ENCODE measurements at places on chromosomes 6 and 20.

GRCh38 chr20:1304710-1305515, 24.0 kb downstream of the SDCBP2 start:
- no peak for DNase-seq

DNA sequence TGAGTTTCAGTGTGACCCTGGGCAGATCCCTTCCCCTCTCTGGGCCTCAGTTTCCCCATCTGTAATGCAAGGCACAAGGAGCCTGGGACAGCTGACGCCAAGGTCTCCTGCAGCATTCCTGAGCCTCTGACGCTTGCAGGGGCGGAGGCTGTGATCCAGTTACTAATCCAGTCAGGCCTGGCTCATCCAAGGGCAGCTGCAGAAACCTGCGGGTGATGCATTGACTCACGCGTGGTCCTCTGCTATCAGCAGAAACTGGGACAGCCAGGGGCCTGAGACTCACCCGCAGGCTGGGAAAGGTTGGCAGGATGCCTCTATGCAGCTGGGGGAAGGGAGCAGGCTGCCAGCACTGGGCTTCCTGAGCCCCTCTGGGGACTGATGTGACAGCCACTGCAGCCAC, 65.0 kb upstream of the SIRPA start:
- DNase-seq = no peak

- no peak for DNase-seq
Observed at GRCh38 chr6:17130786-17131185, 28.9 kb downstream of the STMND1 start.

DNA sequence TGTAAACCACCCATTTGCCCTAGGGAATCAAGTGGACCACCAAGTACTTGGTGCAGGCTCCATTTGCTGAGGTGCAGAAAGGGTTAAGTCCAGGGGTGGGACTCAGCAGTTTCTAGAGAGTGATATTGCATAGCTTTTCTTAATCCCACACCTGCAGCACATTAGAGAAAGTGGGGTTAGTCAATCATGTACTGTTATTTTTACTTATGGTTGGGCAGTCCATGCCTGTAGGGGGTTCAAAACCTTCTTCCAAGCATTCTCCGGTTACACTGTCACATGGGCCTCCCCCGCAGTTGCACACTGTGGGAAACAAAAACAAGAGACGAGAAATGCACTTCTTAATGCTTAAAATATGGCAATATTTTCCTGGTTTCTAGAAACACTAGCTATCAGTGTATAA, 65.5 kb downstream of the LAMA4 start:
- DNase-seq = no peak

DNA sequence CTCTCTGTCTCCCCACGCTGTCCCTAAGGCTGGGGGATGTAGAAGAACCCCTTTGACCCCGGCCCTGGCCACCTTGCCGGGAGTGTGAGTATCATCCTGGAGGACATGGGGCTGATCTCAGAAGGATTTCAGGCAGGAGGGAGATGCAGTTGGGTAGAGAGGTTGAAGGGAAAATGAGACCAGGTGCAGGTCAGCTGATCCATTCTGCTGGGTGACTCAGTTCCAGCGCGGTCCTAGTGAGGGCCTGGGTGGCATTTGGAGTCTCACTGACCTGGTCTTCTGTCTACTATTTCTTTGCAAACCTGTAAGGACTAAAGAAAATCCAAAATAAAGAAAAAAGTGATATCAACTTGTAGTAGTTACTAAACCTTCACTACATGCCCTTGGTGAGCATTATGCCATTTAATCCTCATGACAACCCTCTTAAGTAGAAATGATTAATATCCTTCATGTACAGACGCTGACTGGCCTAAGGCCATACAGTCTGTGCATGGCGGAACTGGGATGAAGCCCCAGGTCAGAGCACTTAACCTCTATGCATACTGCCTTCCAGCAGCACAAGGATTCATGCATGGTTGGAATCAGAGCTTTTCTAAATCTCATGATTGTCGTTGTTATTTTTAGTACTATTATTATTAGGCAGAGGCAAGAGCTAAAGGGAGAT, 106.3 kb downstream of the ZDHHC14 start:
- DNase-seq = no peak

- DNase-seq = no peak
Observed at GRCh38 chr6:149362289-149362688, 37.8 kb upstream of the SUMO4 start.

GRCh38 chr6:109879521-109879920, 98.6 kb upstream of the GPR6 start:
- DNase-seq = no peak

DNA sequence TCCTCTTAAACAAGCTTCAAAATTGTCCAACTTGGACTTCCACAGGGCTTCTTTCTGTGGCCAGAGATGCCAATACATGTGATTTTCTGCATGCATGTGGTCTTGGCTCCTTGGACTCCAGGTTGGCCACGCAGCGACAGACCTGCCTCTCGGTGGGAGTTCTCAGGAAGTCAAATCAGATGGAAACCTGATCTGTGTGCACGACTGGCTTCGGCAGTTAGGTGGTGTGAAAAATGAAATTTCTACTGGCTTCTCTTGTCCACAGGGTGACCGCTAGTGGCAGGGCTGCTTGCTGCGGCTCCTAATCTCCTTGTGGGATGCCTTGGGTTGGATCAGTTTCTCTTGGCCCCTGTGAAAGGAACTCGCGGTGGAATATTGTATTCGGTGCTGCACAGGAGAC, 57.3 kb downstream of the PHACTR3 start:
- DNase-seq = no peak

DNA sequence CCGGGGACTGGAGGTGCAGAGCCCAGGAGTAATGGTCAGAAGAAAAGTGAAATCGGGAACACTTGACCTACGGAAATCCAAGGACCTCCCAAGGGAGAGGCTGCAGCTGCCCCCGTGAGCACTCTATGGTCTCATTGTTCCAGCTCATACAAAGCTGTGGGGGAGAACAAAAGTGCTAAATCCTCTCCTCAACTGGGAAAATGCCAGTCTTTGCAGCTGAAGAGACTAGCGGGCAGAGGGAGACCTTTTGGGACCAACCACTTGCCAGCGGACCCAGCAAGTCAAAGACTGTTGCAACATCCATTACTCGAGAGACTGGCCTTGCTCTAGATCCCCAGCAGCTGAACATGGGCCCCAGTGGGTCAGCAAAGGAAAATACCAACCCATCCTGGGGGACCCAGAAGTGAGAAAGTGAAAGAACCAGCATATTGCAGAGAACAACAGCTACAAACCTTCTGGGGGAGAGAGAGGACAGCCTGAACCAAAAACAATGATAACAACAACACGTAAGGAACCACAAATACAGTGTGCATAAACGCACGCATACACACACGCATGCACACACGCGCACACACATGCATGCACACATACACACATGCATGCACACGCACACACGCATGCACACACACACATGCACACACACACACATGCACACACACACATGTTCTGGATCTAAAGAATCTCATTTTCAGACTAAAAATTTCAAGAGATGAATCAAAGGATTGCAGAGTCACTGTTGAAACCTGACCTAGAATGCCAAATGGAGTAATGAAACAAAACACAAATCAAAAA, 24.7 kb upstream of the ELMO2 start:
- no peak for DNase-seq

GRCh38 chr6:160457823-160458222, 109.6 kb downstream of the SLC22A3 start:
- DNase-seq = no peak

DNA sequence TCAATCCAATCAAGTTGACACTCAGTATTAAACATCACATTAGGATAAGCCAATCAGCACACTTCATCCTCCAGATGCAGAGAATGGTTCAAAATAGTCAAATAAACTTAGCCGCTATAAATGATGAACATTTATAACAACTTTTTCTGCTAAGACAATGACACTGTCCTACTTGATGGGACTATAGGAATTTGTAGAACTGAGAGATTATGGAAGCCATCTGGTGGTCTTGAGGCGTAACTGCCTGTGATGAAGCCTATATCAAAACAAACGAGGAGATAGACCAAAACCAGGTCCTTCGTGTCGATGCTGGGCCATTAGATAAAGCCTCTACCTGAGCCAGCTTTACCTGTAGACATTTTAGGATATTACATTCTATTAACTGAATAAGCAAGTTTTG, 631.1 kb downstream of the COL12A1 start:
- no peak for DNase-seq

DNA sequence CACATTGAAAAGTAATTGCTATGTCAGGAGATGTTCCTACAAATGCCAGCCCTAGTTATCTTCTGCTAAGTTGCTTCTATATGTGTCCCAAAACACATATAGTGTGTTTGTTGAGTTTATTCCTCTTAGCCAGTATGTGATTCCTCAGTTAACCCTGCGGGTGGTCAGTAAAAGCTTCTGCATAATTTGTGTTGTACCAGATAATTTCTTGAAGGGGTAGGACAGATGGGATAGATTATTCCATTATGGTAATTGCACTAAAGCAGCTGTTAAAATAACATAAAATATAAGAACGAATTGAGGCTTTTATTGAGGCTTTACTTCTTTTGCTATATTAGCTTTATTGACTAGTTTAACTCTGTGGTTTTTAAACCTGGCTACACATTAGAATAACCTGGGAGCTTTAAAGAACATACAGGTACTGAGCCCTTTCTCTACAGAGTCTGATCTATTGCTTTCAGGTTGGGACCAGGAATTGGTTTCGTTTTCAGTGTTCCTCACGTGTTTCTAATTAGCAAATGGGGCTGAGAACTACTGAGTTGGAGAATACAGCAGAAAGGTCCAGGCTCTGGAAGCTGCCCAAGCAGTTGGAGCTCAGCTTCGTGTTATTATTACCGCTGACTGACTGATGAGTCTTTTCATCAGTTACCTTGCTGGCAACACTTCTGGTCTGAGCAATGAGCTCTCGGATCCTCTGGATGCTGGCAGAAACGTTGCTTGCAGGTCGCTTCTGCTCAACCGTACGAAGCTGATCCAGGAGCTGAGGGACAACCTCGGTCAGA, 56.9 kb downstream of the FAM229B start:
- no peak for DNase-seq

DNA sequence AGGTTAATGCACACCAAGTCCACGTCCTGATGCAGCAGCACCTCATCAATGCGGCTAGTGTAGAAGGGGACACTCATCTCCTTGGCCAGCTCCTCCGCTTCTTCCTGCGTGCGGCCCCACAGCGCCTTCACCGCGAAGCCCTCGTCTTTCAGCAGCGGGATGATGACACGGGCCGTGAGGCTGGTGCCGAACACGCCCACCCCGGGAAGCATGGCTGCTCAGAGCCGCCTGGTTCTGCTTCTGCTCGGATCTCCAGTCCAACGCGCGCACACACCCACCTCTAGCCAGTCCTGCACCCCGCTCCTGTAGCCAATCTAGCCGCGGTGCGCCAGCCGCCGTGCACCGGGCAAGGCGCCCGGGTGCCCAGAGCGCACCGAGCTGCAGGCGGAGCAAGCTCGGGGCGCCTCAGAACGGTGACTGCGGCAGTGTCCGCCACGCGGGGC, 700 bp downstream of the GFOD1 start:
- DNase-seq = peak; percentile 52

DNA sequence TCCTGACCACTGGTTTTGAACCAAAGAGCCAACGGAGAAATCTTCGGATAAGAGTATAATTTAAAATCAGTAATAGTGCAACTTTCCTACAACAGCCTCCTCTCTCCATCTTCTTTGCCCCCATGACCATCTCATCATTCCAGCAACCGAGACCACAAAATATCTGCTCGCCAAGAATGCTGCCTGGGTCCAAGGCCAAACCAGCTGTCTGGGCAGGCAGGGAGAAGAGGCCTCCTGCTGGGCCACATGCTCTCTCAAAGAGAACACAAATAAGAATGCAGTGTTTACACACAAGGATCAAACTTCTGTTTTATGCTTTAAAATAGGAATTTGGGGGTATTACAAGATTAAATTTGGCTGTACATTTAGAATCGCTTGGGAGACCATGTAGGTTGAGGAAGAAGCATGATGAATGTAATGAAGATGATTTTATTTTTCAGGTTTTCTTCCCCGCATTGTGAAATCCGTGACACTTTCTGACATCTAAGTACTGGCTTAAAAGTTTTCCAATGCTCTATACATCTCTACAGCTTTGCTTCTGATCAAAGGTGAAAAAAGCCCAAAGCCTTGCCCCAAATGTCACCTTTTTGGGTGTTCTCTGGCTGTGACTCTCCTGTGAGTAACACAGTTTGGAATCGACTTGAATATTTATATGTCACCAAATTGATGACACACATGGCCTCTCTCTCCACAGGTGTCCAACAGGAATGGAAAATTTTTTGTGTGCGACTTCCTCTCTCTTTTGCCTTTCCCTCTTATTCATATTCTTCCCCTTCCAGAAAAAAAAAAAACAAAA, 79.4 kb upstream of the PROKR2 start:
- no peak for DNase-seq

GRCh38 chr6:87993356-87993755, 54.3 kb upstream of the SPACA1 start:
- no peak for DNase-seq

DNA sequence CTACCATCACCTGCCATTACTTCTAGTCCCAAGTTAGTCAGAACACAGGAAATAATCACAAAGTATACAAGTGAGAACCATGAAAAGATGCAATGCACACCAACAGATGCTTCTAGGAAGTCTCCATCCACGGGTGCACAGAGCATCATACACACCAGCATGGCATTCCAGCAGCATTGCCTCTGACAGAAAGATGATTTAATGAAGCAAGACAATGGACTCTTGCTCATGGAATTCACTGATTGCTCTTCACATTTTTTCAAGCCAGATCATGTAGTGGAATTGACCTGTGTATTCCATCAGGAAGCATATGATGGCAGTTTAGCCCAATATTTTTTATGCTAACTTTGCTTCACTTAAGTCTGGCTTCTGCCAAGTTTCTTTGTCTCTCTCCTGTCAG, 406.3 kb upstream of the RGS17 start:
- DNase-seq = no peak

- DNase-seq = no peak
Observed at GRCh38 chr6:37093728-37094069, 76.3 kb upstream of the PIM1 start.

- peak; percentile 53 for DNase-seq
Observed at GRCh38 chr6:32664827-32665362, 1.6 kb downstream of the HLA-DQB1 start.

- DNase-seq = no peak
Observed at GRCh38 chr20:44627364-44628010, 24.0 kb downstream of the ADA start.

- no peak for DNase-seq
Observed at GRCh38 chr20:1568163-1568490, 10.6 kb upstream of the SIRPD start.

All from CD4-positive, alpha-beta T cell treated with Interleukin-10 for 1 hour (primary cell).